Thyroid gland (tissue), 4 donors: ENCODE measurements at places on chromosomes 2 and 18.

- H3K27ac ChIP-seq = no peak overlapping the region
- H3K36me3 ChIP-seq = no peaks in the 10 kb centered on the region
- DNase-seq = peak; percentile 36
- no peak overlapping the region for H3K4me3 ChIP-seq
- H3K27me3 ChIP-seq = no peaks in the 10 kb centered on the region
These were observed 219.0 kb downstream of the SH3BP4 start for GRCh38 chr2:235170536-235171521.

- no peaks in the 10 kb centered on the region for H3K36me3 ChIP-seq
- no peak overlapping the region for H3K4me3 ChIP-seq
- no peak for DNase-seq
- H3K27me3 ChIP-seq = no peaks in the 10 kb centered on the region
- no peak overlapping the region for H3K27ac ChIP-seq
These were observed 101.6 kb downstream of the SLC4A3 start for GRCh38 chr2:219728991-219729487.

DNA sequence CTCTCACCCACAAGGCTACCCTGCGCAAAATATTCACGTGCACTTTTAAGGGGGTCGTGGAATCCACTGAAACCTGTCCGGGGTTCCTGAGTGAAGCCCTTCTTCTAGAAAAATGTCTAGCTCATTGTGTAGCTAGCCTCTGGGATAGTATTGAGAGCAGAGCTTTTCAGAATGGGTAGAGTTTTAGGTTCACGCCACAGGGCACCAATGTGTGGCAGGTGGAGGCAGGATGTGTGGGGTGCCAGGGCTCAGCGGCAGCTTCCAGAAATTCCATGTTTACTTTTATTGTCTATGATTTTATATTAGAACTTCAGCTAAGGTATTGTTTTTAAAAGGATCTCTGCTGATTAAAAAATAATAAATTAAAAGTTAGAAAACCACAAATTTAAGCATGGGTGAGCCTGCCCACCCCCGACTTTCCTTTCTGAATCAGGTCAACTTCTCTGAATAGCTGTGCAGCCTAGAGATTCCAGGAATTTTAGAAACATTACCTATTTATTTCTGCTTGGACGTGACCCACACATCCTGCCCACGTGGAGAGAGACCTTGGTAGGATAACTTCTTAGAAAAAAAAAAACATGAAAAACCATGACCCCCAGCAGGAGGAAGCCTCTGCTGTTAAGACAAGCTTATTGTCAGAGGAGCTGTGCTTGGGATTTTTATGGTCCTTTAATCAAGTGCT lies 163.7 kb downstream of the CTIF start:
- no peak overlapping the region for H3K4me3 ChIP-seq
- H3K27me3 ChIP-seq = no peaks in the 10 kb centered on the region
- no peak for DNase-seq

DNA sequence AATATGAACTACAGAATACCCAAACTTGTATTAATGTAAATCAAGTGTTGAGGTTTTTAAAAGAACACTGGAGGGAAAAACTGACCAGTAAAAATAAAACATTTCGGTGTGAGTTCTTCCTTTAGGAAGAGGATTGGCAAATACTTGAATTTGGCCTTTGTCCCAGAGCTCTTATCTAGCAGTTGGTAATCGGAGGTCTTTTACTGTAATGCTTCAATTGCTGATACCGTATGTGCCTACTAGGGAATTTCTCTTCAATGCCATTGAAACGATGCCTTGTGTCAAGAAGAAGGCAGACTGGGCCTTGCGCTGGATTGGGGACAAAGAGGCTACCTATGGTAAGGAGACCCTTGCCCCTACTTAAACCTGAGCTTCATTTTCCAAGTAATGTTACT lies 4.1 kb downstream of the RRM2 start:
- H3K27me3 ChIP-seq = peaks cover 7% of the 10 kb centered on the region
- H3K4me1 ChIP-seq = peaks cover 8% of the 10 kb centered on the region
- H3K36me3 ChIP-seq = no peaks in the 10 kb centered on the region
- H3K27ac ChIP-seq = no peak overlapping the region
- no peak for DNase-seq

DNA sequence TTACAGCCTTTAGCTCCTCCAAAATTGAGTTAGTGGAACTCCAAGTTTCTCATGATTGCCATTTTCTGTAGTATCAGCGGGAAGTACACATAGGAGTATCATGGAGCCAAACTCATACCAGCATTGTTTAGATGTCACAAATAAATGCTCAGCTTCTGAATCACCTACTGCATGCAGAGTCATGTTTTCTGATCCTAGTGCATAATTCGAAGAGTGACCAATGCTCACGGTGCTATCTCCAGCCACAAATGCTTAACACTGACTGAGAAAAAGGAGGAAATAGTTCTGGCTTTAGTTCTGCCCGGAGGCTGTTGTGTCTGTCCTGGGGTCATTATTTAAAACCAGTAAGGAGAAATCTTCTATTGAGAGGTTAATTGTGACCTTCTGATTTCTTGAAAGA lies 45.4 kb upstream of the LRATD1 start:
- no peak overlapping the region for H3K4me3 ChIP-seq
- no peak for DNase-seq
- H3K27me3 ChIP-seq = no peaks in the 10 kb centered on the region
- H3K27ac ChIP-seq = no peak overlapping the region
- no peaks in the 10 kb centered on the region for H3K36me3 ChIP-seq

DNA sequence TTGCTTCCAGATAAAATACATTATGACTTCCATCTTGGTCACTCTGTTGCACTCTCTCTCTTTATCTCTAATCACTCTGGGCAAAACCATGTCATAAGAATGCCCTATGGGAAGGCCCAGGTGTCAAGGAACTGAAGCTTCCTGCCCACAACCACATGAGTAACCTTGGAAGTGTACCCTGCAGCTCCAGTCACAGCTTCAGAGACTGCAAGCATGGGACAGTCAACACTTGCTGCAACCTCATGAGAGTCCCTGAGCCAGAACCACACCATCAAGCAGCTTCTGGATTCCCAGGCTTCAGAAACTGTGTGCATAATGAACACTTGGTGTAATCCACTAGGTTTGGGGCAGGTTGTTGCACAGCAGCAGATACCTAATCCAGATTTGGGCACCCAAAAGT lies 121.1 kb upstream of the BCL2L11 start:
- H3K4me1 ChIP-seq = peaks cover 10% of the 10 kb centered on the region
- H3K36me3 ChIP-seq = no peaks in the 10 kb centered on the region
- H3K27ac ChIP-seq = no peak overlapping the region
- DNase-seq = no peak
- no peaks in the 10 kb centered on the region for H3K27me3 ChIP-seq

DNA sequence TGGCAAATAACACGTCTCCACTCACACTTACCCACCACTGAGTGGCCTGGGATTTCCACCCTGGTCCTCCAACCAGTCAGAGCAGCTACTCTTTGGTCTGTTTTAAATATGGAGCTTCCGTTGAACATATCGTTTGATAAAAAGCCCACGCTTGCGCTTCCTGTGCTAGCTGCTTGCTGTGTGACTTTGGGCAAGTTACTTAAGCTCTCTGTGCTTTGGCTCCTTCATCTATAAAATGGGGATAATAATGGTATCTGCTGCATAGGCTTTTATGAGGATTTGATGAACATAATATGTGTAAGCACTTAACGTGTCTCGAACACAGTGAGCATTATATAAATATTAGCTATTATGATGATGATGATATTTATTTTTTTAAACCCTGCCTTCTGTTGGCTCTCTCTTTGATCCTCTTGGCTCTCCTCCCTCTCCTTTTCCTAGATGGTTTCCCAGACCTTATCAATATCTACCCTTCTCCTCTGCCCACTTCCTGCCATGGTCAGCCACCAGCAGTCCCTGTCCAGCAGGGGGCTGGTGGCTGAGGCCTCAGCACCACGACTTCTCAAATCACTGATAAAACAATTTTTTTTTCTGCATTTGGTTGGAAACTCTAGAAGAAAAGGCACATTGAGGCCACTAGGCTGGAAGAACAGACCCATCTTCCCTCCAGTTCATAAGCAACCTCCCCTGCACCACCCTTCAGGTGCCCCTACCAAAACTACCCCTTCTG lies 191.9 kb downstream of the LOXHD1 start:
- no peak overlapping the region for H3K27ac ChIP-seq
- no peaks in the 10 kb centered on the region for H3K36me3 ChIP-seq
- no peaks in the 10 kb centered on the region for H3K4me1 ChIP-seq
- no peaks in the 10 kb centered on the region for H3K27me3 ChIP-seq
- no peak for DNase-seq
- H3K4me3 ChIP-seq = no peak overlapping the region

DNA sequence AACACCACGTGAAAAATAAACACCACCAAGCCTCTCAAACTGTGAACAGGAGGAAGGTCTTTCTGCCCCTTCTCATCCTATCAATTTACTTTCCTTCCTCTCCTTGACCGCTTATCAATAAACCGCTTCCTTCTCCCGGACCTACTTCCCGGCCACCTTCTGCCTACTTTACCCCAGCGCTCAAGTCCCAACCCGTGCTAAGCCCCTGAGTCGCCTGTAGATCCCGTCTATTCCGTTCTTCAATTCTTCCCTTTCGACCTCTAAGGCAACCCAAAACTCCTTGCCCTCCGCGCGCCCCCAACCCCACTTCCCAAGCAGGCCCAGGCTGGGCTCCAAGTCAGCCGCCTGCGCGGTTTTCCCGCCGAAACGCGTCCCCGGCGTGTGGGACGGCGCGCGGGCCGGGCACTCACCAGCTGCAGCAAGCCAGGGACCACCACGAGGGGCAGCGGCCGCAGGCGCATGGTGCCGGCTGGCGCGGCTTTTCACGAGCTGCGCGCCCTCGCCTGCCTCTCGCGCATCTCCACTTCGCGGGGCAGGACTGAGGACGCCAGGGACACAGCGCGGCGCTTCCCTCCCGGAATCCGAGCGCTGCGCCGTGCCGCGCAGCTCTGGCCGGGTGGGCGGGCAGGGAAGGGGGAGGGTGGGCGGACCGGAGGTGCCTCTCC lies at the start of gene NXPH2:
Gene NXPH2 (minus strand): TSS at position 610 of the 665 bp plus-strand sequence. CDS start 149 bp downstream, at position 461.
- no peak for DNase-seq
- H3K27ac ChIP-seq = no peak within 1 kb of the TSS
- no peaks in the 10 kb centered on the region for H3K36me3 ChIP-seq
- H3K27me3 ChIP-seq = peaks cover 7% of the 10 kb centered on the region
- no peaks in the 10 kb centered on the region for H3K4me1 ChIP-seq

DNA sequence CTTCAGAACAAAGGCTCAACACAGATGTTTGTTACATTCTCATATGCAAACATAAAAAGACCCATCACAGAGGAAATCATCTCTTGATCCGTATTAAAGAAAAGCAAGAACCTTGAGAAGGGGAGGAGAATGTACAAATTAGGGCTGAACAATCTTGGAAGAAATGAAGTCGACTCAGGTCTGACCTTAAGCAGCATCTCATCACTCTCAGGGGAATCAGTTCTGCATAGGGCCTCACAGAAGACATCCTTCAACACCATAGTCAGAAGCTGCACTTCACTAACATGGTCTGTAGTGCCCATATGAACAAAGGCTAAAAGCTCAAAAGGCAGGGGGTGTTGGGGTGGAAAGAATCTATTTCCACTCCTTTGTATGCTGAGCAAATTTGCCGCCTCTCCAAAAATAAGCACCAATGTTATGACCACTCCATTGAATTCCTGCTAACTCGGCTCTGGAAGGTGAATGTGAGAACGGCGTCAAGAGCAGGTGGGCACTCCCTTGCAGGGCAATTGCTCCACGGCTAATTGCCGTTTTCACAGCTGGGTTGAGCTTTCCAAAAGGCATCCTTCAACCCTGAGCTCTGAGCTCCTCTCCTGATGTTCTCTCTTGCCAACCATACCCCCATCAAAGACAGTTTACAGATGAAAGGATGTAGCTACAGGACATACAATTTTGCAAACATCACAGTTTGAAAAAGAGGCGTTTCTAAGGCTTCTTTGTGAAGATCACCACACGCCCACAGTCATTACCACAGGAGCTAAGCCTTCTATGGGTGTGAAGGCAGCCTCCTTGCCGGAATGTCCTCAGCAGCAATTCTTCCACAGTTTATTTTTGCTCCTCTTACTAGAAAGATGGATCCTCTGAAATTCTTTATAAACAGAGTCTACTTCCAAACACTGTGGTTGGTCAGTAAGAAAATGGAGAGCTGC lies 10.0 kb downstream of the KLF7 start:
- DNase-seq = no peak
- peaks cover 14% of the 10 kb centered on the region for H3K4me1 ChIP-seq
- H3K27ac ChIP-seq = no peak overlapping the region
- no peaks in the 10 kb centered on the region for H3K36me3 ChIP-seq
- no peak overlapping the region for H3K4me3 ChIP-seq

DNA sequence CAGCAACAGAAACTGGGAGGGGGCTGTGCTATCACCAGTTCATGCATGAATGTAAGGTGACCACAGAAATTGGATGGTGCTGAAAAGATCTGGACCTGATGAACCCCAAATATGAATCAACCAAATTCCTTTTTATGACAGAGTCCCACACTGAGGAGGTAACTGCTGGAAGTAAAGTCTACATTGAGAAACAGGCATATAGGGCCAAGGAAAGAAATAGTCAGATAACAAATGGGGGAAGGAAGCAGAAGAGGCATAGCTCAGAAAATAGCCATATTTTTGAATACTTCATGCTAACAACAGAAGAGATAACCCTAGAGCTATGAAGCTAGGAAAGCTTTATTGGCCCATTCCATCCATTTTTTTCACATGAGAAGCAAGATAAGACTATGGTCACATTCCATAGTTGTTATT lies 25.8 kb downstream of the ZC3H6 start:
- H3K27me3 ChIP-seq = no peaks in the 10 kb centered on the region
- H3K4me3 ChIP-seq = no peak overlapping the region
- no peaks in the 10 kb centered on the region for H3K36me3 ChIP-seq
- no peak overlapping the region for H3K27ac ChIP-seq
- H3K4me1 ChIP-seq = peaks cover 8% of the 10 kb centered on the region

- H3K4me1 ChIP-seq = no peaks in the 10 kb centered on the region
- no peak overlapping the region for H3K27ac ChIP-seq
- H3K4me3 ChIP-seq = no peak overlapping the region
These were observed 32.8 kb downstream of the TTC21B start for GRCh38 chr2:165920748-165921147.

DNA sequence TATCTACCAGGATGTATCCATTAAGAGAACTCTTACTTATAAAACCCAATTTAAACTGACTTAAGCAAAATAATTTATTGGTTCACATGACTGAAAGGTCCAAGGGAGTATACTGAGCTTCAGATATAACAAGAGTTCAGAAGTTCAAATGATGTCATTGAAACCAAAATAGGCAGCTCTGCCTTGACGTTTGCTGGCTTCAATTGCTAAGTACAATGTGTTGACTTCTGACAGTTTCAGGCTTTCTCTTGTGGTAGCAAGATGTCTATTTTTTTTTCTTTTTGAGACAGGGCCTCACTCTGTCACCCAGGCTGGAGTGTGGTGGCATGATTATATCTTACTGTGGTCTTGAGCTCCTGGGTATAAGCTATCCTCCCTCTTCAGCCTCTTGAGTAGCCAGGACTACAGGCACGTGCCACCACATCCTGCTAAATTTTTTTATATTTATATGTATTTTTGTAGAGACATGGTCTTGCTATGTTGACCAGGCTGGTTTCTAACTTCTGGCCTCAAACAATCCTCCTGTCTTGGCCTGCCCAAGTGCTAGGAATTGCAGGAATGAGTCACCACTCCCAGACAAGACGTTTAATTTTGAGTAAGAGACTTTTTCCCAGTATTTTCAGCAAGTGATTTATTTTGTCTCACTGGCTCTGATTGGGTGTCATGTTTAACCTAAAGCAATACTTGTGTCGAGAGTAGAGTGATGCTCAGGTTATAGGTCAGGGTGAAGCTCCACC lies 184.8 kb downstream of the NR4A2 start:
- no peaks in the 10 kb centered on the region for H3K36me3 ChIP-seq
- H3K4me1 ChIP-seq = no peaks in the 10 kb centered on the region
- H3K4me3 ChIP-seq = no peak overlapping the region
- H3K27me3 ChIP-seq = no peaks in the 10 kb centered on the region

GRCh38 chr2:46200100-46200690 lies 97.0 kb upstream of the EPAS1 start:
- no peak overlapping the region for H3K27ac ChIP-seq
- H3K36me3 ChIP-seq = no peaks in the 10 kb centered on the region
- H3K27me3 ChIP-seq = no peaks in the 10 kb centered on the region
- peaks cover 5% of the 10 kb centered on the region for H3K4me1 ChIP-seq
